ENCODE measurements at places on chromosomes 1 and 21. TPM values are rescaled to one million over a fixed set of nuclear protein-coding genes. Genes with fewer than 3 reads are reported as not detected.

DNA sequence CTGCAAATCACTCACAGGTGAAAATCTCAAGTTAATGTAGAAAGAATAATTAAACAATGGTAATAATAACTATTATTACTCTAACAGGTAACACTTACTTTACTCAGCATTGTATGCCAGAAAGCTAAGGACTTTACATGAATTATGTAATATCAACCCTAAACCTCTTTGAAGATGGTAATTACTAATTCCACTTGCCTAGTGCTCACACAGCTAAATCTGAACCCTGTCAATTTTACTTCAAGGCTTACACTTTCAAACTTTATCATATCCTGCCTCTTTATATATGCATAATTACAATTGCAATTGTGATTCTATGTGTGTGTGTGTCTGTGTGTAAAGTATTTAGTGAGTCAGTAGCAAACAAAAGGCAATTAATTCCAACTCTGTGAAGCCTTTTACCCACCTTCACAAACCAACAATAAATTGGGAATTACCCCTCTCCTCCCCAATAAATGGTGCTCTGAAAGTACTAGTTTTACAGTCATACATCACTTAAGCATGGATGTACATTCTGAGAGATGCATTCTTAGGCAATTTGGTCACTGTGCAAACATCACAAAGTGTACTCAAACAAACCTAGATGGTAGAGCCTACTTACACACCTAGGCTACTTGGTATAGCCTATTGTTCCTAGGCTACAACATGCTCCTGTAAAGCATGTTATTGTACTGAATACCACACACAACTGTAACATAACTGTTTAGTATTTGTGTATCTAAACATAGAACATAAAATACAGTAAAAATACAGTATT, 5.9 kb downstream of the ZNF644 start:
- peaks cover 56% of the 10 kb centered on the region for H3K36me3 ChIP-seq
- H3K27me3 ChIP-seq = no peaks in the 10 kb centered on the region
- peaks cover 70% of the 10 kb centered on the region for H3K4me1 ChIP-seq

DNA sequence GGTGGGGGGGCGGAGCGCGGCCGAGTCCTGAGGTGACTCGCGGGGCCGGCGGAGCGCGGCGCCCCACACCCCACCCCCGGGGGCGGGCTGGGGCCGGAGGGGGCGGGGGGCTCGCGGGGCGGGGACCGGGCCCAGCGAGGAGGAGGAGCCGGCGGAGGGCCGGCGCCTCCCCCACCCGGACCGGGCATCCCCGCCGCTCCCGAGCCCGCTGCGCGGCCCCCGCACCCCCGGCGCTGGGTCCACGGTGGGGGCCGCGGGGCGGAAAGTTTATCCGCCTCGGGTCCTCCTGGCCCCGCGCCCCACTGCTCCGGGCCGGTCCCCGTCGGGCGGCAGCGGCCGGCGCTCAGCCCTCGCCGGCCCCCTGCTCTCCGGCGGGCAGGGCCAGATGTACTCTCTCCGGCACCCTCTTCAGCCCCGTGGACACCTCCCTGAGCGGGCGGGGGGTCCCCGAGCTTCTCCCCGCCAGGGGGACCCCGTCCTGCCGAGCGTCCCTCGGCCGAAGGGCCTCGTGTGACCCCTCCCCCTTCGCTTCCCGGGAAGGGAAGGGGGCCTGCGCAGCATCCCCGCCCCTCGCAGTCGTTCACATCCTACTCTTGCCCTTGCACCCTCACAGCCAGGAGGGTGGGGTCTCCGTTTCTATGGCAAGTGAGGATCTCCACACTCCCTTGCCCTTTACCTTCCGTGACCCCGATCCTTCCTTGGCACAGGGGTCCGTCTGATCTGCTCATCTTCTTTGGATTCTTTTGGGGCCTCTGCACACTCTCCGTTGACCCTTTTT, 663 bp downstream of the CAMTA1 start:
- DNase-seq = peak; percentile 61
- H3K36me3 ChIP-seq = peaks cover 29% of the 10 kb centered on the region
- H3K4me3 ChIP-seq = peak overlapping the region; percentile 97
- H3K27me3 ChIP-seq = no peaks in the 10 kb centered on the region

DNA sequence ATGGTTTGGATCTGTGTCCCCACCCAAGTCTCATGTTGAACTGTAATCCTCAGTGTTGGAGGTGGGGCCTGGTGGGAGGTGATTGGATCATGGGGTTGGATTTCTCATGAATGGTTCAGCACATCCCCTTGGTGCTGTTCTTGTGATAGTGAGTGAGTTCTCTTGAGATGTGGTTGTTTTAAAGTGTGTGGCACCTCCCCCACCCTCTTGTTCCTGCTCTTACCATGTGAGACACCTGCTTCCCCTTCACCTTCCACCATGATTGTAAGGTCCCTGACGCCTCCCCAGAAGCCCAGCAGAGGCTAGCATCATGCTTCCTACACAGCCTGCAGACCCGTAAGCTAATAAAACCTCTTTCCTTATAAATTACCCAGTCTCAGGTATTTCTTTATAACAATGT, 55.8 kb downstream of the SUSD4 start:
- H3K27me3 ChIP-seq = no peaks in the 10 kb centered on the region
- no peak overlapping the region for H3K4me3 ChIP-seq
- no peaks in the 10 kb centered on the region for H3K36me3 ChIP-seq

DNA sequence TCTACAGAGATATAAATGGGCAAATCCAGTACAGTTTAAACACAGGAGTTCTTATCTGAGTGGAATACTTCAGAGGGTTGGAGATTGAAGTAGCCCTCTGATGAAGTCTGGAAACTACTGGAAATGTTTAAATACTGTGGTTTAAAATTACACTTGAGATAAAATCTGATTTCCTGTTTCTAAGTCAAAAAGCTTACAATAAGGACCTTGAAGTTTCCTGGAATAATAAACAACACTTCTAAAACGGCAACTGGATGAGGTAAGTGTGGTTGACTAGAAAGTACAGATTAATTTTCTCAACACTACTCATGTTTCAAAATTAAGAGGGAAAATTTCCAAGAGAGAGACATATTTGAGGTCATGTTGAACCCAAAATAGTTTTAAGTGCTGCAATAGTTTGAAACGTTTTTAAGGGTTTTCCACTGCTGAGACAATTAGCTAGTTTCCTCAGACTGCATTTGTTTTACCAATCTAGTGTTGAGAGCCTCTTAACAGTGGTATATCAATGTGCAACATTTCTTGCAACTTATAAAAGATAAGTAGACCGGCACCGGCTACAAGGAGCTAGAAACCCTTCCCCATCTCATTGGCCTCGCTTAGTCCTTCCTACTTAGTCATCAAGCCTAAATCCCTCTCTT, 27.4 kb downstream of the KCNA3 start:
- H3K27me3 ChIP-seq = no peaks in the 10 kb centered on the region
- no peak overlapping the region for H3K27ac ChIP-seq
- peak overlapping the region; percentile 35 for H3K4me3 ChIP-seq
- no peak for DNase-seq
- H3K36me3 ChIP-seq = peaks cover 6% of the 10 kb centered on the region
- peaks cover 33% of the 10 kb centered on the region for H3K4me1 ChIP-seq

RAB3B gene
- 0.08 TPM for total RNA-seq
